ENCODE measurements at places on chromosomes 1 and 21.
A peak's percentile ranks its signal among the peaks of the same experiment; 100 is the strongest.

DNA sequence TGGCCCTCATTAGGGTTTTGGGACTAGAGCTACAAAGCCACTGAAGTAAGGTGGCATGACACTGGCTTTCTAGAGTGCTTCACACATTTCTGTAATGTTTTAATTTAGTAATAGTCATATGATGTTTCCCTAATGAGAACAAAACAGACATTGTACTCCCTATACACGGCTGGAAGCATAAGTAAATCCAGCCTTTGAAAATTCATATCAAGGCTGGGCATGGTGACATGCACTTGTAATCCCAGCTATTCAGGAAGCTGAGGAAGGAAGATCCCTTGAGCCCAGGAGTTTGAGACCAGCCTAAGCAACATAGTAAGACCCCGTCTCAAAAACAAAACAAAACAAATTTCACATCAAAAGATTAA, 7.4 kb downstream of the USP48 start:
- no peak for DNase-seq

GRCh38 chr21:15751546-15751945, 21.8 kb downstream of the USP25 start:
- DNase-seq, result no peak

GRCh38 chr1:197252973-197253372, 15.1 kb upstream of the CRB1 start:
- no peak for DNase-seq

DNA sequence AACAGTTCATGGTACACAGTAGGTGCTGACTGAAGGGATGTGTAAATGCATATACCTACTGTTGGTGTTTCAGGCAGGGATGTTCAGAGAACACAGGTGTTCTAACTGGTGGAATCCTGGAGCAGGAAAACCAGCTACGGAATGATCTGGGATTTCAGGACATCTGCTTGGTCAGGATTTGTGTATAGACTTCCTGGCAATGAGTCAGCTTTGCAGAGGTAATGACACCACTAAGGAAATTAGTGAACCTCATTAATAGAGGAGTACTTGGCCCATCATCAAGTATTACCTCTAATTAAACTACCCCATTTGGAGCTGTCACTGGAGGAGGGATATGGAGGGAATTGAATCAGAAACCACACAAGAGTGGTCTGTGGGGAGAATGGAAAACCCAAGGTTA, 7.3 kb downstream of the MRPL37 start:
- DNase-seq, result no peak

GRCh38 chr1:245201827-245202226, 47.0 kb downstream of the KIF26B start:
- no peak for DNase-seq

GRCh38 chr21:41636636-41637630, 129.0 kb upstream of the TMPRSS2 start:
- peak; percentile 31 for DNase-seq

DNA sequence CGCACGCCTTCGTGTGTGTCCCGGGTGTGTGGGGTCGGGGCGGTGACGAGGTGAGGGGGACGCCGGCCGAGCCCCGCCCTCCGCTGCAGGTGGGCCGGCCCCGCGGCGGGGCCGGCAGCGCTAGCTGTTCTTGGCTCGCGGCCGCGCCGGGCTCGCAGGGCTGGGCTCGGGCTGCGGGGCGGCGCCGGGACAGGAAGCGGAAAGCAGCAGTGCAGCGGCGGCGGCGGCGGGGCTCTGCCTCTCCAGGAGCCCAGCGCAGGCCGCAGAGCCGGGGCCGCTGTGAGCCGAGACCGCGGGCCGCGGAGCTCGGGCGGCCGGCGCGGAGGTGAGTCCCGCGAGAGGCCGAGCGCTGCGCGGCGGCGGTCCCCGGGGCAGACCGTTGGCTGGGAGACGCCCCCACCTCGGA, at the start of gene VANGL1:
Gene VANGL1 (plus strand): TSS at position 209 of the 406 bp plus-strand sequence. CDS start 9,444 bp downstream, outside the sequence.
- DNase-seq, result peak; percentile 41

DNA sequence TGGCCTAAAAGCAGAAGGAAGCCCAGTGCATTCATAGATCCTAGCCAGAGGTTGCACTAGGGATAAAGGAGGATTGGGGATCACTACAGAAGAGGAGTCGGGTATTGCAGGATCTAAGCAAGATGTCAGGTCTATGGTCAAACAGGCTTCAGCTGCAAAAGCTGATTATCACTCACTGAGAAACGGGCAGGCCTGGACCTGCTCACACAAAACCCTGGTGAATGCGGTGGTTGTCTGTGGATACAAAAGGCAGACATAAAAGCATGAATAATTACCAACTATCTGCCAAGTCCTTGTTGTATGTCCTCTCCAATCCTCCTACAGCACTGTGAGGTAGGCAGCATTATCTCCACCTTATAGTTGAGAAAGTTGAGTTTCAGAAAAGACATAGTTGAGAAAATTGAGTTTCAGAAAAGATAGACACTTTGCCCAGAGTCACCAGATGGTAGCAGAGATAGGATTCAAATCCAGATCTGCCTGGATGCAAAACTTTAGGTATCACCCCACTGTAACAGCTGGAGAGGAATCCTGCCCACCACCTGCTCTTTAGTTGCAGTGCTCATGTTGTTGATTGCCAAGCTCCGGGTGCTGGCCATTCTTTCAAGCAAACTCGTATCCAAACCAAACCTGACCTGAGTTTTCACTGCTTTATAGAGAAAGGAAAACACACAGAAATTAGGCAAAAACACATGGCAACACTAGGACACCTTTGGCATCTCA, 49.6 kb upstream of the HOOK1 start:
- DNase-seq, result peak; percentile 33

GRCh38 chr1:60066001-60066400, 7.6 kb downstream of the C1orf87 start:
- DNase-seq, result no peak

- DNase-seq, result no peak
These were observed 53.6 kb upstream of the ASB17 start for GRCh38 chr1:75985827-75986226.

DNA sequence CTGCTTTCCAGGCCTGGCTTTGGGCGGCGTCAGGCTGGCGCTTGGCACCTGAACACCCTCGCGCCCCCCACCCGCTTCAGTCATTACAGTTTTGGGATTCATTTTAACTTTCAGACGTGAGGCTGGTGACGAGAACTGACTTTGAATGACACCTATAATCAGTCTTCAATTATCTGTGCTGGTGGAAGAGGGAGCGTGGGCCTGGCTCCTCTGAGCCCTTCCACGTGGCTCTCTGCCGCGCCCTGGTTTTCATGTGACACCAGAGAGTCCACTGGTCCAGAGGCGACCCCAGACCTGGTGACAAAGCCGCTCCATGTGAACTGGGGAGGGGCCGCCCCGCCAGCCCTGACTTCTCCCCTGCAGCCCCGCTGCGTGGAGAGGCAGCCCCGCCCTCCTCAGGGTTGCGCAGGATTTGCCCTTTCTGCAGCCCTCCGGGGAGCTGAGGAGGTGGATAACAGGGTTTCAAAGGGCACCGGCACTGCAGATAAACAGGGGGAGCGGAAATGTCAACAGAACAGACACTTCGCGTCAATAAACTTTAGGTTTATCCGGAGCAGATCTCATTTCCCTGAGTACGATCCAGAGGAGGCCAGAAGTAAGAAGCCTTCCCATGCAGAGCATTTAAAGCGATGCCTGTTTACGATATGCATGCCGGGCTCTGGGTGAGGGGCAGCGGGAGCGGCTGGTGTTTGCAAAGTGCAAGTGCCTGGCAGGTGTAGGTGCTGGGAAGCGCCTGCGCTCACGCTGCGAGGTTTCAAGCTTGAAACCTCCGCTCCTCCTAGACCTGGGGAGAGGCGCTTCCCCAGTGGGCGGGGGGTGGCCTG, 56.4 kb downstream of the AJAP1 start:
- no peak for DNase-seq

- DNase-seq, result no peak
These were observed 38.3 kb upstream of the GBP5 start for GRCh38 chr1:89310976-89311375.

DNA sequence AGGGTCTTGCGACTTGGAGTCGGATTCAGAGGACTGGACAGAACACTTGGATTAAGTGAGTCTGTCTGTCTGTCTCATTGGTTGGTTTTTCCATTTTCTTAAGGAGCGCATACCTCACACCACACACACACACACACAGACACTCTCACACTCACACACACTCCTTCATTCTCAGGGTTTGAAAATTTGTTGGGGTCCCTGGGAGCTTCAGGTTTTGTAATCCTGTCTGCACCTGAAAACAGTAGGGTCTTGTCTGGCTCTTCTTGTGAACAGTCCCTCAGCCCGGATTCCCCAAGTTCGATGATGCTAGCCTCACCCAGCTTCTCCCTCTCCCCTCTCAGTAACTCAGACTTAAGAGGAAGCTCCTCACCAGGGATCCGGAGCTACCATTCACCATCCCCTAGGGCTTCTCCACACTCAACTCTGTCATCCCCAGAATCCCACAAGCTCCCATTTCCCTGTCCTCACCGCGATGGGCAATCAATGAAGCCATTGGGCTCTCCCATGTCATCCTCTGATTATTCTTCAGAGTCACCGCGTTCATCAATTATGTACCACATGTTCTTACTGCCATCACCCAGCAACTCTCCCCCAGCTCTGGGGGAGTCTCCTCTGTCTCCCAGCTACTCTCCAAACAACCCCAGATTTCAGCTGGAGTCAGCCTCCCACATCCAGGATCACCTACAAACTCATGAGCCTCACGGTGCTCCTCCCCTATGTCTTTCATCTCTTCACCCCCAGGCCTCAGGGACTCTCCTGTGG, 1530.9 kb upstream of the TPTE start:
- no peak for DNase-seq

GRCh38 chr1:18676332-18676781, 45.7 kb downstream of the PAX7 start:
- no peak for DNase-seq

DNA sequence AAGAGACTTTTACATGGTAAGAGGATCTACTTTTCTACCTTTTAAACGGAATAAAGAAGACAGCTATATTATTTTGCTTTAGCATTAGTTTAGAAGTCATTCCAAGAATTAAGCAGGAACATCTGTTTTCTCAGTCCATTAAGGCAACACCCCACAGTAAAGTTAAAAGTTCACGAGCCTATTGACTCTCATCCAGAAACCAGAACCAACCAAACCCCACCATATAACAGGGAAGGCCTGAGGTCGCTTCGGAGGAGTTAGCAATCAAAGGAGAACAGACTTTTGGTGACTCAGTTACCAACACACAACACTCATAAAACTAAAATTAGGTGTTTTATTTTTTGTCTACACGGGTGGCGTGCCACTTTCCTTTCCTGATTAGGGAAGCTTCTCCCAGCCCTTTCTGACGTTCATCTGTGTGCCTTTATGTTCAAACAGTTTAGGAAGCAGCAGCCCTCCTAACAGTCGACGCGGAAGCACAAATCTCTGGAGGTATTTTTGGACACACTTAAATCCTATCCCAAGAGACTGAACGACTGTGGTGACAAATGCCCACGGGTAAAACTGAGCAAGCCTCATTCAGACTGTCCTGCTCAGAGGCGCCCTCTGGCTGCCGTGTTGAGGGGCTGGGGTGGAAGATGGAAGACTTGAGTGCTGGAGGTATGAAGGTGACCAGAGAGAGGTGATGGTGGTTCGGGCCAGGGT, 8.6 kb upstream of the PLA2G2C start:
- peak; percentile 60 for DNase-seq

GRCh38 chr1:160704250-160704649, 7.4 kb downstream of the CD48 start:
- no peak for DNase-seq

- DNase-seq, result no peak
These were observed 608 bp downstream of the SNRNP40 start for GRCh38 chr1:31295874-31296485.

DNA sequence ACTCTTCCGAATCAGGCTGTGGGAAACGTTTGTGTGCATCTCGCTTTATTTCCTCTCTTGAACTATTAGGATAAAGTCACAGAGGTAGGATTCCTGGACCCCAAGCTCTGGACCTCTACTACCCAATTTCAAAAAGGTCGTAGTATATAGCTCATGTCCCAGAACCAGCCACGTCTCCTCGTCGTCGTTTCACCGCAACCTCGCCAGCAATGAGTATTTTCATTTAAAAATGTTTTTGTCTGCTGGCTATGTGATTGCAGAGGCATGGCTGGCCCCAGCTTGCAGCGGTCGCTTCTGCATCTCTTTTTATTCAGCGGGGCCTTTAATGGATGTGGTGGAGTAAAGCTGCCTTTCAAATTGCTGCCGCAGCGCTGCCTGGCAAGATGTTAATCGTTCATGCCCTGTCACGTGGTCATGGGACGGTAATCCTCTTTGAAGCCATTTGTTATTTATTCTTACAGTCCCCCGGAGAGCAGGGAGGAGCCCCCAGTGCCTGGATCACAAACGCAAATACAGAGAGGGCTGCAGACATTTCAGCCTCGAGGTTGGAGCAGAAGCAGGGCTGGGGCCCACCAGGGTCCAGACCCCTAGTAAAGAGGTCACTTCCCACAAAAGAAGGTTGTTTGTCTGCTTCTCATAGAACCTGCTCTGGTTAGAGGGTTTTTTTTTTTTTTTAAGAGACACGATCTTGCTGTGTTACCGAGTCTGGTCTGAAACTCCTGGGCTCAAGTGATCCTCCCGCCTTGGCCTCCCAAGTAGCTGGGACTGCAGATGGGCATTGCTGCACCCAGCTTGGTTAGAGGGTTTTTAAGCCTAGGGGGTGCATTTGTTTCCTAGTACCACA, 11.6 kb upstream of the NPHP4 start:
- DNase-seq, result peak; percentile 77

DNA sequence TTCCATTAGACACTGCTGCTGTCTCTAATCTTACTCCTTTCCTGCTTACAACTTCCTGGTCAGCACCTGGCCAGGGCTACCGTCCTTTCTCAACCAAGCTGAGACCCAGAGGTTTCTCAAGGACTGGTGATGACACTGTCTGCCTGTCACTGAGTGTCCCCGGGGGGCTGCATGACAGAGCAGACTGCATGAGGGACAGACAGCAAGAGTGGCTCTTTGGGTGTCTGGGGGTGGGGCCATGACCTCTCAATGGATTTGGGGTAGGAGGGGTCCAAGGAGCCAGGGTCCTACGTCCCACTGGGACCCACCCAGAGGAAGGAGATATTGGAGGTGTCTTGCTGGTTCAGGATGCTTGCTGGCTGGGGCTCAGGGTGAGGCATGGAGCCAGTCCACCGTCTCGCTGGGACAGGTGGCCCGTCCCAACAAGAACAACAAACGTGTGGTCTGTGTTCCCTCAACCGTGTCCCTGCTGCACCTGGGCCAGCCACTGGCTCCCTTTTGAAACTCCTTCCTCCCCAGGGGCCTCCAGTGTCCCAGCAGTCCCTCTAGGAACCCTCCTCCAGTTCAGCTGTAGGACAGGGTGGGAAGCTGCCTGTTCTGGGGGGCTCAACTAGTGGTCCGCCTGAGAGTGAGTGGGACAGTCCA, 344.6 kb upstream of the AJAP1 start:
- no peak for DNase-seq

GRCh38 chr1:221706191-221706590, 35.7 kb downstream of the DUSP10 start:
- no peak for DNase-seq

- no peak for DNase-seq
These were observed 685 bp upstream of the DDI2 start for GRCh38 chr1:15616373-15617172.

DNA sequence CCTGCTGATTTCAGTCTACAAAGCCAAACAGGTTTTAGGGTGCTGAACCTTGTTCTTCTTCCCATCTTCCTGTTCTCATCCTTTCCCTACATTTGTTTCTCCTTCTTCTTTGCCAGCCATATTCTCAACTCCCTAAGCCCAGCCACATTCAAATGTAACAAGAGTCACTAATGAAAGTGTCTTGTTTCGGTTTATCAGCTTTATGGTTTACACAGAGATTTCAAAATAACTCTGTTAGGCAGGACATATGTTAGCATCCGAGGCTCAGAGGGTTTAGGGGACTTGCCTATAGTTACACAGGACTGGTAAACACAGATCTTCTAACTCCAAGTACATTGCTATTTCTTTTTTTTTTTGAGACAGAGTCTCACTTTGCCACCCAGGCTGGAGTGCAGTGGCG, 61.3 kb downstream of the NDUFS5 start:
- no peak for DNase-seq

- no peak for DNase-seq
These were observed 290.3 kb downstream of the CHRM3 start for GRCh38 chr1:239676522-239677273.
